ENCODE measurements at places on chromosomes 13 and 19.

DNA sequence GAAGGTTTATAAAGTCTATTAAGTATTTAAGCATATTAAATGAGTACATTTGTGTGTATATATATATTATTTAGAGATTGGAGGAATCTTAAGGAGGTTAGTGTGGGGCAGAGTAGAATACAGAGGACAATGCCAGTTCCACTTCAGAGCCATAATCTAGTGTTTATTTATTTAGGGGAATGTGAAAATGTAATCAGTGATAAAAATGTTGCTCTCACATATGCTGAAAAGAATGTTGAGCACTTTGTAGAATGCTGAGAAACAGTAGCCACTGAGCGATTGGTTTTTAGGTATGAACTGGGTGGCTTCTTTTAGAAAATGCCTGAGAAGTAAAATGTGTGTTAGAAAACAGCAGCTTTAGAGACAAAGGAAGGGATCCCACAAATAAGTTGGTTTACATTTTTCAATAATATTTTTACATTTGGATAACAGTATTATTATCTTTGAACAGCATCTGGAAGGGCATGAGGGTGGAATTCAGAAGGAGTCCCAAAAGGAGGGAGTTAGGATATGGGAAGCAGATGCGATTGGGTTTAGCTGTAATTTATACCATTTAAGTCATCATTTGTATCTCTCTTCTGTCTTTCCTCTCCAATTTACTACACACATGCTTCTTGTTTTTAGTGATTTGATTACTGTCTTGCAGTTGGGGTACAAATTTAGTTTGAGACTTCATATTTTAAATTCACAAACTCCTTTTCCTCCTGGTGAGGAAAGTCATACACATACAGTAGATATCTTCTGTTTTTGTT lies 68.6 kb downstream of the NDFIP2 start:
- peak; percentile 43 for DNase-seq

GRCh38 chr13:113399755-113400149 lies 35.8 kb upstream of the GRTP1 start:
- peak; percentile 33 for DNase-seq

- no peak for DNase-seq
Measured at GRCh38 chr19:30374539-30374864, 2.3 kb downstream of the ZNF536 start.

GRCh38 chr13:111204438-111205177 lies 89.5 kb downstream of the ARHGEF7 start:
- DNase-seq = peak; percentile 95

- DNase-seq = peak; percentile 60
Measured at GRCh38 chr19:45498411-45499195, at the start of gene PPM1N. TSS of gene PPM1N (plus strand) at chr19:45498443. CDS start at chr19:45498473, 30 bp downstream.

DNA sequence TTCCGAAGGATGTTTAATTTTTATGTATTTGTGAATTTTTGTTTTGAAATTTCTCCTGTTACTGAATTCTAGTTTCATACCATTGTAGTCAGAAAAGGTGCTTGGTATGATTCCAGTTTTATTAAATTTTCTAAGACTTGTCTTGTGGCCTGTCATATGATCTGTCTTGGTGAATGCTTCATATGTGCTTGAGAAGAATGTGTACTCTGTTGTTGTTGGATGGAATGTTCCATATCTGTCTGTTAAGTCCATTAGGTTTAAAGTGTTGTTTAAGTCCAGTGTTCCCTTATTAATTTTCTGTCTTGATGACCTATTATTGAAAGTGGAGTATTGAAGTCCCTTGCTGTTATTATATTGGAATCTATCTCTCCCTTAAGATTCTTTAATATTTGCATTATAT lies 273.9 kb downstream of the ATP8A2 start:
- no peak for DNase-seq

DNA sequence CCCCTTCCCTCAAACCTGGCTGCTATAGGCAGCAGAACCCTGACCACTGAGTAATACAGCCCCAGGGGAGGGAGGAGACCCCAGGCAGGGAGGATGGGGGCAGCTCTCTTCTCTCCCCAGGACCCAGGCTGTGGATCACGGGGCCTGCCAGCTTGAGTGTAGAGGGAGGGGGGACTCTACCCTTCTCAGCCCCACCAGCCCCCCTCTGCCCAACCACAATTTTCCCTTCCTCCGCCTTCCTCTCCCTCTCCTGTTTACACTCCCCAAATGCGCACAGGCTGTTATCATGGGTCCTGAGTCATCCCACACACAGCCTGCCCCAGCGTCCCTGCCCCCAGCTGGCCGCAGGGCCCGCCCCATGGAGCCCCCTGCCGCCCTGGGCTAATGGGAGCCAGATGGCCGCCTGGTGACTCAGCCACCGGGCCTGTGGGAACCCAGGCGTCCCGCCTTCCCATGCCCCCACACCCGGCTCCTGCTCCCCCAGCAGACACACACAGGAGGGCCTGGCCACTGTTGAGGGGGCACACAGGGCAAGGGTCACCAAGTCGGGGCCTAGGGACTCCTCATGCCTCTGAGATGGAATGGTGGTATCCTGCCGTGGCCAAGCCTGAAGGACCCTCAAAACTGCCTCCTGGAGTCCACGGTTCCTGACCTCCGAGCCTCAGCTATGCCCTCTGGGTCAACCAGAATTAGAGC lies 13.6 kb downstream of the CCDC97 start:
- DNase-seq = peak; percentile 97

DNA sequence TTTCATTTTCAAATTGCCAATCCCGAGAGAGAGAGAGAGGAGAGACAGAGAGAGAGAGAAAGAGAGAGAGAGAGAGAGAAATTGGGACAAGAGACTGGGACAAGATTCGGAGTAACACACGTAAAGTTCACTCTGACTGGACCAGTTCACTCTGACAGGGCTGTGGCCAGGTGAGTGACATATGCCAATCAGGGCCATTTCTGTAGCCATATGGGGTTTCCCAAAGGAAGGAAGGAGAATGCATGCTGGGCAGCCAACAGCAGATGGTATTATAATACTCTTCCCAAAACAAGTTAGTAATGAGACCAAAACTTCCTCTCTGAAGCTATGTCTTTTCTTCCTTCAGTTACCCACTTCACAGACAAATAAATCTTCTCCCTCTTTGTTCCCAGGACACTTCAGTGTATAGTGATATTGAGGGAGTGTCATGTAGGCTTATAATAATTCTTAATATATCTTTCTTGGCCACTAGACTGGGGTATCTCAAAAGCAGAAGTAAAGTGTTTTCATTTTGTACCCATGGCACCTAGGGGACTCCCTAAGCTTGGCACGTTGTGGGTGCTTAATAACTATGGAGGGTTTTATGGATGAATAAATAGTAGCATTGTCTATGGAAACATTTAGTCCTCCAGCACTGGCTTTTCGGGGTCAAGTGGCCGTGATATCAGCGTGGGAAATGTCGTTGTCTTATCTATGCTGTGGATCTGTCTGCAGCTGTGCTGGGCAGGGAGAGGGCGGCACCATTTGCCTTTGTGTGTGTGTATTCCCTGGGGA lies 51.6 kb downstream of the SERP2 start:
- DNase-seq = no peak

DNA sequence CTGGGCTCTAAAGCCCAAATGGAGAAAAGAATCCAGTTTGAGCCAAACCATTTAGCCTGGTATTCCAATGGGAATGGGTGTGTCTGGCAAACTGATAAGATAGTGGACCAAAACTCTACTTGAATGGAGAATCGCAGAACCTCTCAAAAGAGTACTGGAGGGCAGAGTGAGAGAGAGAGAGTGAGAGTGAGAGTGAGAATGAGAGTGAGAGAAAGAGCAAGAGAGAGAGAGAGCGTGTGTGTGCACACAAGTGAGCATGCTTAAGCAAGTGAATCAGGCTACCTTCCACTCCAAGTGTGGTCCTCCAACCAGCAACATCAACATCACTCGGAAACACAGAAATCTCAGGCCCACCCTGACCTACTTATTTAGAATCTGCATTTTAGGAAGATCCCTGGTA lies 58.8 kb downstream of the UQCRFS1 start:
- DNase-seq = no peak

GRCh38 chr13:49304763-49305700 lies 57.3 kb downstream of the CDADC1 start:
- DNase-seq = no peak

GRCh38 chr19:1671716-1672037 lies 19.3 kb upstream of the TCF3 start:
- no peak for DNase-seq

- no peak for DNase-seq
Measured at GRCh38 chr19:10747271-10747670, 29.4 kb downstream of the DNM2 start.

- no peak for DNase-seq
Measured at GRCh38 chr19:41868120-41868988, 8.3 kb downstream of the RPS19 start.

GRCh38 chr13:48054601-48055000 lies 17.1 kb downstream of the NUDT15 start:
- no peak for DNase-seq

DNA sequence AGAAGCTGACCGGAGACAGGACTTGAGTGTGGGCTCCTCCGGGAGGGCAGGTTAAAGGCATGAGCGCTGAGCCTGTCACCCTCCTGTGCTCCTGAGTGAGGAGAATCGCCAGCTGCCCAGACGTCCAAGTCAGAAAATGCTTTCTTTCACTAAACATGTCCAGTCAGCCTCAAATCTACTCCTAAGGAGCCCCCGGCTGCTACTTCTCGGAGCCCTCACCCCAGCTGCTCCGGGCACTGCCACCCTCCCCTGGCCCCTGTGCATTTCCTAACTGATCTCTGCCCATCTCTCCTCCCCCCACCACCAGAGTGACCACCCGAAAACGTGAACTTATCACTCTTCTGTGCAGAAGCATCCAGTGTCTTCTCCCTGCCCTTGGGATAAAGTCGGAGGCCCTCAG lies 277.5 kb upstream of the SOX1 start:
- no peak for DNase-seq

GRCh38 chr19:47573071-47574026 lies at the start of gene ZNF541:
TSS of gene ZNF541 (minus strand) at chr19:47573148. CDS start at chr19:47555856, 17,292 bp downstream.
- DNase-seq = no peak

GRCh38 chr19:39832341-39833083 lies 1.4 kb downstream of the DYRK1B start:
- peak; percentile 9 for DNase-seq

GRCh38 chr13:52644108-52644507 lies 1.9 kb downstream of the HNRNPA1L2 start:
- no peak for DNase-seq

GRCh38 chr19:40582467-40582866 lies 5.8 kb downstream of the SHKBP1 start:
- DNase-seq = no peak

DNA sequence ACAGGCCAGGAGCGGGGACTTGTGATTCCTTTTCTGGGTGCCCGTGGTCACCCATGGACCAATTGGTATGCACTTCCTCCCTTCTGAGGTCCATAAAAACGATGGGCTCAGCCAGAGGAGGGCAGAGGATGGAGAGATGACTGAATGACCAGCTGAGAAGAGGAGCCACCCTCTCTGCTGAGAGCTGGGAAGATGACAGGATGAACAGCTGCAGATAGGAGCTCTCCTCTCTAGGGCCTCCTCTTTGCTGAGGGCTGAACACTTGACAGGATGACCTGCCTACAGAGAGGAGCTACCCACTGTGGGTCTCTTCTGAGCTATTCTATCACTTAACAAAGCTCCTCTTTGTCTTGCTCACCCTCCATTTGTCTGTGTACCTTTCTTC lies 4.1 kb downstream of the IGFL4 start:
- no peak for DNase-seq

GRCh38 chr13:75422028-75422427 lies 59.9 kb downstream of the TBC1D4 start:
- DNase-seq = no peak

DNA sequence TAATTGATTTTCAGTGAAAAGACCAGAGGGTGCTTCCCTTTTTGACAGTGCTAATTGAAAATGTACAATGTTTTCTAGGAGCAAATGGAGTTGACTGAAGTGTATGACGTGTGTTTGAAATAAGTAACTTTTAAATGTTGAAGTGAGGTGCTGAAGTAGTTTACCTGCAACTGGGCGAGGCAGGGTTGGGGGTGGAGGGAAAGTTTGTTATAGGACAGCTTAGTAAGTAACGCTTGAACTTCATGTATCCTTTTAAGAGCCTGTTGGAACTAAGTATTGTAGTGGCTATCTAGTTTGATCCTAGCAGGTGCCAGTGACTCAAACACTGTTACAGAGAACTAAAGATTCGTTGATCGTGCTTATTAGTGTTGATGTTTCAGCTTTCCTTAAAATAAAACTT lies 5.9 kb downstream of the SLAIN1 start:
- no peak for DNase-seq

- no peak for DNase-seq
Measured at GRCh38 chr19:47615230-47615629, 6.3 kb downstream of the BICRA start.

GRCh38 chr13:27261396-27261795 lies 9.2 kb upstream of the RASL11A start:
- peak; percentile 69 for DNase-seq

DNA sequence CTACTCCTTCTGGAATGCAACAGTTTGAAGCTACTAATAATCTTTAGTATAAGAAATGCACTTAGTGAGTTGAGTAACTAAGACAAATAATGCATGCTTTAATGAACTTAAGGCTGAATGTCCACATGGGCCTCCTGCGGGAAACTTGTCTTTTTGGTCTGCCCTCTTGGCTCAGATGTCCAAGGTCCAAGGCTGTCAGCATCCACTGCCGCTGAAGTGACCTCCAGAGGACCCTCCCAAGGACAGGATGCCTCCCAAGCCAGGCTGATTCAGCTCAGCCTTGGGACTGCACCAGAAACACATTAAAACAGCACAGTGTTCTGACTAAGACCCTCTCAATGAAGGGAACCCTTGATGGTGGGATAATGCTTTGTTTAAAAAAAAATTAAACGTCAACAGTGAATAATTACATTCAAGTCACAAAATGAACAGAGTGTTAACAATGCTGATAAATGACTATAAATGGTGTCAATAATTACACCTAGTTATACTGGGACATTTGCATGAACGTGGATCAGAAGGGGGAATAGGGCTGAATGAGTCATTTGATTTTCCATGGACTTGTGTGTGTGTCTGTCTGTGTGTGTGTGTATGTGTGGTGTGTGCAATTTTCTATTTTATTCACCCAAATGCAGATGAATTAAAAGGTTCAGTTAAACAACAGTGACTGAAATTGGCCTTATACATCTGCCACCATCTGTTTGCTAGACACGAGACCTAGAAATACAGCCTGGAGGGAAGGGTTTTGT lies 150.5 kb downstream of the COL4A1 start:
- no peak for DNase-seq

DNA sequence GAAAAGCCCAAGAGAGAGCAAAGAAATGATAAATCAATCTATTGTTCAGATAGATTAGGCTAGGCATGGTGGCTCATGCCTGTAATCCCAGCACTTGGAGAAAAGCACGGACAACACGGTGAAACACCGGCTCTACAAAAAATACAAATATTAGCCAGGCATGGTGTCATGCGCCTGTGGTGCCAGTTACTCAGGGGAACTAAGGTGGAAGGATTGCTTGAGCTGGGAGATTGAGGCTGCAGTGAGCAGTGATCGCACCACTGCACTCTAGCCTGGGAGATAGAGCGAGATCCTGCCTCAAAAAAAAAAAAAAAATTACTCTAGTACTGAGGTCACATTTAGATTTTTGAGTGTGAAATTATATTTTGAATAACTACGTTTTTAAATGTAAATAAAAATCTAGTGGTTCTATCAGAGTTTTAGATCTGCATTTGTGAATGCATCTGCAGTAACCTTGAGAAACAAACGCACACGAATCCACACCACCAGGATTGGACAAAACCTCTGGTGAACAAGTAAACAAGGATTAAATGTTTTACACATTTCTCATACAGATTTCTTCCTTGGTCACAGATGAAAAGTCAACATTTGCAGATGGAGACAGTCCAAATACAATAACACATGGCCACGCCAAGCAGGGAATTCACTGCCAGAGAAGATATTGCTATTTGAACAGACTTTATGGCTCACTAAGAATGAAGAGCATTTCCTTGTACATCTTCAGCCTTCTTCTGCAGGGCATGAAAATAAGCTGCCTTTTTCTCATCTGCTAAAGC lies 917.6 kb downstream of the PCDH9 start:
- DNase-seq = peak; percentile 71
